GM12891 (cell line): ENCODE measurements at places on chromosomes 4 and X.
A peak's percentile ranks its signal among the peaks of the same experiment; 100 is the strongest.

- DNase-seq = no peak
Observed at GRCh38 chr4:183561905-183562304, 57.0 kb downstream of the ING2 start.

GRCh38 chr4:186957952-186958555 is 234.4 kb upstream of the FAT1 start:
- DNase-seq = no peak

DNA sequence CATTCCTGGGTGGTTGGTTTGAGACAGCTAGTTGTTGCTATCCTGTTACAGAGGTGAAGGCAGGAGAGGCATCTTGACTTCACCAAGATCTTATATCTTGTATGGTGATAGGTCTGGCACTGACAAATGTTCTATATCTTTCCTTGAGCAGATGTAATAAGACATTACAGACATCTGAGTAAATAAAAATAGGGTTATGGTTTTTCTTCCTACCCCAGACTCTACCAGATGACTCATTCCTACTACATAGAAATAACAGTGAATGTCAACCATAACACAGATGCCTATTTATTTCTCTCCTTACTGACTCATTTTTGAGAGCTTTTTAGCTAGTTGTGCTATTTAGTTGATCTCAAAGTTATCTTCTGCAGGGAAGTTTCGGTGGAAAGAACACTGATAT is 21.9 kb downstream of the HNRNPH2 start:
- no peak for DNase-seq

GRCh38 chrX:118593407-118593806 is 97.8 kb downstream of the DOCK11 start:
- no peak for DNase-seq

DNA sequence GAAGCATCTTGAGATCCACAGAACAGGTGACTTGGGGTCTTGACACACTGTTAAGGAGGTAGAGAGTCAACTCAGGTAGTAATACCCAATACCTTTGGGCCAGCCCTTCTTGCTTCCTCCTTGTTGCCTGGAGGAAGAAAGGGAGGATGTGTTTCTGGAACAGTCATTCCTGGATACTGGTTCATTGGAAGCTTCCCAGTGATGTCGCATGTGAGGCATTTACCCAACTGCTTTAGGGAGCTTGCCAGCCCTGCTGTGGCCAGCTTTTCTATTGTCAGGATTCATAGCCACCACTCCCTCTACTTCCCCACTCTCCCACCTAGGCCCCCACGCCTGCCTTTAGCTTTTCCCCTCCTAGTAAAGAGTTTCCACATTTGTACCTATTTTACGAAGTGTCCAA is 310.3 kb upstream of the PRPS2 start:
- DNase-seq = no peak

- DNase-seq = no peak
Observed at GRCh38 chr4:173325007-173325736, 9.0 kb downstream of the HMGB2 start.

DNA sequence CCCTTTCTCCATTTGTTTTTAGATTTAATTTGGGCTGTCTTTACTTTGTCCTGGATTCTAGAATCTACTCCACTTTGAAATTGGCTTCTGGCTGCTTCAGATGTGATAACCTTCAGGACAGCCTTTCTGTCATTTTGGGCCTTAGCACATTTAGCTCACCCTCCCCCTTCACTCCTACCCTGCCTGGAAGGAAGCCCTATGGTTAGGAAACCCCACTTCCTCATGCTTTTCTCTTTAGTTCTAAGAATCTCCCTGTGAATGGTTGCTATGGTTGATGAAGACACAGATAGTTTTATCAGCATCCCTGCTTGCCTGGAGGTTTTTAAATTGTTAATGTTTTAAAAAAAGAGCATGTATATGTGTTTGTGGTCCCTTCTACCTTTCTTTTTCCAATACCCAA is 100.7 kb upstream of the PTPN13 start:
- DNase-seq = no peak

DNA sequence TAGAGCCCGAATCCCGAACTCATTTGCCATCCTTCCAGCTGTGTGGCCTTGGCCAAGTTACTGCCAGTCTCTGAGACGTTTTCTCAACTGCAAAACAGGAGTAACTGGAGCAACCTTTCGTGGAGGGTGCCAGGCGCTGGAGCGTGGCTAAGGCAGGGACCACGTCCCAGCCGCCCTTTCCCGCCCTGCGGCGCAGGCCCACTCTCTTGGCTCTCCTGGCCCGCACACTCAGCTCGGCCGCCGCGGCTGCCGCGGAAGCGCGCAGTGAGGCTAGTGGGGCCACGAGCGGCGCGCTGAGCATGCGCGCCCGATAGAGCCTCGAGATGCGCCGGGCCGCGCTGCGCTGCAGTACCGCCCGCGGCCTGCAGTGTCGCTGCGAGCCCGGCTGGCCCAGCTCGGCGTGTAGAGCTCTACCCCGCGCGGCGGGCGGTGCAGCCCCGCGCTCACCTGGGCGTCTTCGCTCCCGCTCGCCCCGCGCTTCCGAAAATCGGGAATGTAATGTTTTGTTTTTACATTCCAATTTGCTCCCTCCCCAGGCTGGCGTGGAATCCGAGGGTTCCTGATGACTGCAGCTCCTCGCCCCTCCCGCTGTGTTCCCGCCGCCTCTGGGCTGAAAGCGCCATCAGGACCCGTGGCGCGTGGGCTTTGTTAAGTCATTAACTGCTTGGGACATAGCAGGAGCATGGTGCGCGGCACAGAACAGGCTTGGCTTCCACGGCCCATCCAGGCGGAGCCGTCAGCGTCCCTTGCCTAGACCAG is 4.0 kb upstream of the ZNF518B start:
- DNase-seq = peak; percentile 86
